ENCODE measurements at places on chromosomes 6 and 20. TPM values are rescaled to one million over a fixed set of nuclear protein-coding genes. Genes with fewer than 3 reads are reported as not detected.

DNA sequence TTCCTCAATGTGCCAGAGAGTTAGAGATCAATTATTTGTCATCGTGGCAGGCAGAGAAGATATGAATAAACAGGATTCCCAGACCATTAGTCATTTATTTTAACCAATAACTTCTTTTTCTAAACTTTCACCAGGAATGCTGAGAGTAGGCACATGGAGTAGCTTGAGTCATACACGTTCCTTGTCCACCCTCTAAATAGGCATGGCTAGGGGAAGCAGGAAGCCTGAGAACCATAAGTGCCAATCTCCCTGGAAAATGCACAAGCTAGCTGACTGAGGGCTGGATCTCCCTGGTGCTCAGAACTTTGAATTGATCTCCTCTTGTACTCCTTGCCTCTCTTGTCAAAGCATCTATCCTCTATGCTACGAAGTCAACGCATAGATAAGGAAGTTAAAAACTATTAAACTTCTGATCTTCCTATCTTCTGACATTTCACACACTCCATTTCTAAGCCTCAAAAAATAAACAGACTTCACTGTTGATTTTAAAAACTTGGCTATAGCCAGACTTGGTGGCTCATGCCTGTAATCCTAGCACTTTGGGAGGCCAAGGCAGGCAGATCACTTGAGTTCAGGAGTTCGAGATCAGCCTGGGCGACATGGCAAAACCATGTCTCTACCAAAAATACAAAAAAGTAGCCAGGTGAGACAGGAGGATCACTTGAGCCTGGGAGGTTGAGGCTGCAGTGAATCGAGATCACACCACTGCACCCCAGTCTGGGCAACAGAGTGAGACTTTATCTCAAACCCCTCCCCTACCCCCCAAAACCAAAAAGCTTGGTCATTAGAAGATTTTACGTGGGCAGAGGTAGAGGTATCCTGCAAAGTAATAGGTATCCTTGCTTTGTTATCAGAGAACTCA lies 11.8 kb downstream of the ADTRP start:
- H3K27me3 ChIP-seq: no peaks in the 10 kb centered on the region
- H3K27ac ChIP-seq: no peak overlapping the region
- no peak for DNase-seq

GRCh38 chr20:46414608-46415007 lies 8.2 kb upstream of the ELMO2 start:
- no peak overlapping the region for H3K4me3 ChIP-seq
- no peak for DNase-seq
- H3K4me1 ChIP-seq: peaks cover 9% of the 10 kb centered on the region
- H3K27ac ChIP-seq: no peak overlapping the region
- H3K36me3 ChIP-seq: no peaks in the 10 kb centered on the region

DNA sequence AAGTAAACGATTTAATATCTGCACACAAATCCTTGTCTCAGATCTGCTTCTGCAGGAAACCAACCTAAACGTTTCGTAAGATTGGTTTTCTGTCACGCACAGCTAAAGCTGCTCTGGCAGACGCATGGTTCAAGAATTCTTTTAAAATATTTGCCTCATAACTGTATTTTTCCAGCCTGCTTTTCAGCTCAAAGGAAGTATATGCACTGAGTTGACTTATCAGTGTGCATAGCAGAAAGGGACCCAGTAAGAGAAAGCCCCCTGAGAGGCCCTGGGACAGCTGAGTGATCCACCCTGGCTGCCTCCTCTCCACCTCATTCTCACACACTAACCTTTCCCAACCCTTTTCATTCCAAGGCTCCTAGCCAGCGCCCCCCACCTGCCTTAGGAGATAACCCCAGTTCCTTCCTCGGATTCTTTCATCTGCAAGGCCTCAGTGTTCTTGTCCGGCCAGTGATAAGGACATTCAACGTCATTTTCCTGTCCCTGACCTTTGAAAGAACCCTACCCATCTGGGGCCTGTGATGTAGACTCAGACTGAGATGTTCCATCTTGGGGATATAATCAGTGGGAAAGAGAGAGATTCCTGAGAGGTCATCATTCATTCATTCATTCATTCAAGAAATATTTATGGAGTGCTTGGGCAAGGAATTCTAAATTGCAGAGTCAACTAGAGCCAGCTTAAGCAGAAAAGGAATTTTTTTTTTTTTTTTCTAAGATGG lies 22.4 kb upstream of the SLC9A8 start:
- DNase-seq: no peak
- H3K27me3 ChIP-seq: no peaks in the 10 kb centered on the region
- H3K4me1 ChIP-seq: no peaks in the 10 kb centered on the region

DNA sequence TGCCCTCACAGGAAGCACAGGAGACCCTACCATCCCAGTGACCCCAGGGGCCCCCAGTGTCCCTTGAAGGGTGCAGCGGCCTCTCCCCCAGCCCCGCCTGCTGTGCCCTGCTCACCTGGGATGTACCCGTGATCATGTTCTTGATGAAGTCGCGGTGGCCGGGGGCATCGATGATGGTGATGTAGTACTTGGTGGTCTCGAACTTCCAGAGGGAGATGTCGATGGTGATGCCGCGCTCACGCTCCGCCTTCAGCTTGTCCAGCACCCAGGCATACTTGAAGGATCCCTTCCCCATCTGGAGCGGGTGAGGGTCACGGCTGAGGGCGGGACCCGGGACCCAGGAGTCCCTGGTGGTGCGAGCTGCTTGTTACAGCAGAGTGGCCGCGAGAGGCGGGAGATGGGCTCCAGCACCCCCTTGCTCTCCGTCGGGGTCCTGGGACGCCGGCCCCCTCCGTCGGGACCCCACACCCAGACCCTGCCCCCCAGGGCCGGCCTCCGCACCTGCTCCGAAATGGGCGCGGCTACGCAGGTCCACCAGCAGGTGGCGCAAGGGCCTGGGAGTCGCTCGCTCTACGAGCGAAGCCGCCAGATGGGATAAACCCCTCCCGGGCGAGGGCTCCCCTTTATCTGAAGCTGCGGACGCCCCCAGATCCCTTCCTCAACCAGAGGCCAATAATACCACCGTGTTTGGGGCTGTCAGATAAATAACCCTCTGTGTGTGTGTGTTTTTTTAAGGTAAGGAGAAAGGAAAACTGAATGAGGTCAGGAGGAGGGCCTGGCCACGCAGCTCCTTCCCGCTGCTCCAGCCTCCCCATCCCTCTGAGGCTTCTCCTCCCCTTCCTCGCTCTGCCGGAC lies 2.9 kb downstream of the EEF1A2 start:
- H3K27ac ChIP-seq: no peak overlapping the region
- H3K4me3 ChIP-seq: no peak overlapping the region
- peaks cover 66% of the 10 kb centered on the region for H3K27me3 ChIP-seq
- no peaks in the 10 kb centered on the region for H3K4me1 ChIP-seq
- no peaks in the 10 kb centered on the region for H3K36me3 ChIP-seq

GRCh38 chr6:74439123-74439811 lies 743.3 kb downstream of the CD109 start:
- H3K4me1 ChIP-seq: no peaks in the 10 kb centered on the region
- no peak for DNase-seq
- no peaks in the 10 kb centered on the region for H3K36me3 ChIP-seq
- H3K4me3 ChIP-seq: no peak overlapping the region
- no peaks in the 10 kb centered on the region for H3K27me3 ChIP-seq

DNA sequence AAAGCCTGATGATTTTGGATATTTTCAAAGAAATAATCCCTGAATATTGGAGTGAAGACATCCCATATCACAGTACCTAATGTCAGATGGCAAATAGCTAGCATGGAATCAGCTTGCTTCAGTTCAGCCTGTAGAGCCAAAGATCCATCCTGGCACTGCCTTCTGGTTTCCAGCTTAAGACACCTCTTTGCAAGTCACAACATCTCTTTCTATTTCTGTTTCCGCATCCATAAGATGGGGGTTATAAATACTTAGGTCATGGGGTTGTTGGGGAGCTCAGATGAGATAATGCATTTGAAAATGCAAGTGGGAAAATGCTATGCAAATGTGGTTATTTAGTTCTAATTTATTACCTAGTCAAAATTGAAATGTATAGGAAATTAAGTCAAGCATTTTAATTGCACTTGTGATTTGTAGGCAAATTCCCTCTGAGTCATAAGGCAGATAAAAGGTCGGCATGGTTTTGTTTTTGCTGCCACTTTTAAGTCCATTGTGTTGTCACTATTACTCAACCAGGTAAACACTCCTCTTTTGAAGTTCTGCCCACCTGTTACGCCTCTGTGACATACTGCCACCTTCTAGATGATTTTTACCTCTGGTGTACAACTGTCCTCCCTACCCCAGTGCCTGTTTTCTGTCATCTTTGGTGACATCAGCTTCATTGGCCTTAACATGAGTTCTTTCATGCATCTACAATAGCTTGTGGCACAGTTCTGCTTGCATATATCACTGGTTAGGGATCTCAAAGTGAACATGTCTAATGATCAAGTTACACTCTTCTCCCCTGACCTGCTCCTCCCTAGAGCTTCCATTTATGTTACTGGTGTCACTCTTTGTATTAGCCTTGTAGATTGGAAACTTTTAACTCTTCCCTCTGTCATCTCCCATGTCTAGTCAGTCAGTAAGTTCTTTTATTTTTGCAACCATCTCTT lies 96.6 kb downstream of the CDKAL1 start:
- no peak overlapping the region for H3K27ac ChIP-seq
- peaks cover 20% of the 10 kb centered on the region for H3K4me1 ChIP-seq
- H3K27me3 ChIP-seq: no peaks in the 10 kb centered on the region
- no peak overlapping the region for H3K4me3 ChIP-seq
- no peak for DNase-seq

GRCh38 chr6:108653949-108654348 lies 93.2 kb downstream of the FOXO3 start:
- H3K4me3 ChIP-seq: no peak overlapping the region
- no peak overlapping the region for H3K27ac ChIP-seq
- peaks cover 11% of the 10 kb centered on the region for H3K4me1 ChIP-seq
- H3K36me3 ChIP-seq: no peaks in the 10 kb centered on the region
- no peak for DNase-seq

DNA sequence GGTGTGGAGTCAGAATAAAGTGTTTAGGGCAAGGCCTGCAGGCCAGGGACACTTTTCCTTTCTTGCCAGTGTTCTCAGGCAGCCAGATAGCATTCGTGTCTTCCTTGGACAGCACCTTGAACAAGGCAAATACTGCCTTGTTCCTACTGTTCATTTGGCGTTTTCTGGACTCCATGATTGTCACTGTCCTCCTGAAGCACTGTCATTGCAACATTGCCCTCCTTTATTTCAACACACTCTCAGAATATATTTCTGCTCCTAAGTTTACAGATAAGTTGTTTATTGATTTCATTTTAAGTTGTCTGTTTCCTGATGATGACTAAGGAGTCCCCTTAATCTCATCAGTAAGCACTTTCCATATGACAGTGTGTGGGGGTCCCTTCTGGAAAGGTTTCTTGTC lies 15.1 kb upstream of the DEF6 start:
- H3K4me1 ChIP-seq: no peaks in the 10 kb centered on the region
- H3K4me3 ChIP-seq: no peak overlapping the region
- no peaks in the 10 kb centered on the region for H3K27me3 ChIP-seq
- H3K27ac ChIP-seq: no peak overlapping the region
- no peaks in the 10 kb centered on the region for H3K36me3 ChIP-seq

DNA sequence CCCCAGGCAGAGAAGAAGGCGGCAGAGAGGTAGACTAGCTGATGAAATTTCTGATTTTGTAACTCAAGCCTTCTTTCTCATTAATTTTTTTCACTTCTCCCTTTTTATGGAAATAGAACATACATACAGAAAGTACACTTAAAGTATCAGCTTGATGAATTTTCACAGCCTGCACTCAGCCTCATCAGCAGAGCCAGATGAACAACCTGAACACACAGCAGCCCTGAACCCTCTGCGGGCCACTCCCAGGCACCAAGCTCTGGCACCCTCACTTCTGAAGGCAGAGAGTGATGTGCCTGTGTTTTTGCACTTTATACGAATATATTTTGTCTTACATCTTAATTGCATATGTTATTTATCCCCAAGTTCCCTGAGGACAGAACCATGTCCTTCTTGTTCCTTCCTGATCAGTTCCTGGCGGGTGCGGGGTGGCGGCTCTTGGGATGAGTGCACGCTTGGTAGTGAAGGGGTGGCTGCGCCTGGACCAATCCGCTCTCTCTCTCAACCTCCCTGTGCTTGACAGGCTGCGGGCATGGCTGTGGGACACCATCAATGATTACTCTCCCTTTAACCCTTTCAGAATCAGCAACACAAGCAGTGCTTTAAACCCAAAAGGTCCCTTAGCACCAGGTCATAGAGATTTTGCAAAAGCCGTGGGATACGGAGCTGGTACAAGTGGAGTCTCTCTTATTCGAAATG lies 34.8 kb upstream of the AFDN start:
- H3K36me3 ChIP-seq: no peaks in the 10 kb centered on the region
- H3K27ac ChIP-seq: no peak overlapping the region
- no peak for DNase-seq
- no peaks in the 10 kb centered on the region for H3K27me3 ChIP-seq

- no peak overlapping the region for H3K27ac ChIP-seq
- no peaks in the 10 kb centered on the region for H3K4me1 ChIP-seq
- DNase-seq: no peak
- H3K4me3 ChIP-seq: no peak overlapping the region
- peaks cover 9% of the 10 kb centered on the region for H3K36me3 ChIP-seq
- no peaks in the 10 kb centered on the region for H3K27me3 ChIP-seq
These were observed 17.7 kb downstream of the GJA1 start for GRCh38 chr6:121453191-121453590.

- H3K4me1 ChIP-seq: peaks cover 4% of the 10 kb centered on the region
- no peaks in the 10 kb centered on the region for H3K27me3 ChIP-seq
- no peak overlapping the region for H3K4me3 ChIP-seq
- H3K27ac ChIP-seq: no peak overlapping the region
These were observed 18.8 kb upstream of the EZR start for GRCh38 chr6:158837684-158838625.

DNA sequence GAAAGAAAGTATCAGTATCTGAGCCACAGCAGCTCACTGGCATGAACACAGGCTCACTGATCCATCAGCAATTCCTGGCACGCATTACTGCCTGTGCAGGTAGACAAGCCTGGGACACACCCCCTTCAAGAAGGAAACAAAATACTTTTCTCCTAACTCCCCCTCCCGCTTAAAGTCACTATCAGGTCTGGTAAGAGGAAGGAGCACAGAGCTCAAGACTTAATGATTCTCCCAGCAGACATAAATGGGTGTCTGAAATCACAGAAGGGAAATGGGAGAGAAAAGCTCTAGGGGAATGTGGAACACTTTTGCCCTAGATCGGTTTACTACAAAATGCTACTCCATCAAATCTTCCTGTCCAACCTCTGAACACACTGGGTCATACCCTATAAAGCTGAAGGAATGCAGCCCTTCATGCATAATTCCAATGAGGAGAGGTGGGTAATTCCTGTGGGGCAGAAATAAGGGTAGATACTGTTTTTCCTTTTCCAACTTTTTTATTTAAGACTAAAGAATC lies at the start of gene ADGRF1:
Gene ADGRF1 (minus strand): TSS at position 58 of the 517 bp plus-strand sequence. CDS start 13,271 bp downstream, outside the sequence.
- no peak within 1 kb of the TSS for H3K27ac ChIP-seq
- no peaks in the 10 kb centered on the region for H3K36me3 ChIP-seq
- no peak within 1 kb of the TSS for H3K4me3 ChIP-seq
- no peaks in the 10 kb centered on the region for H3K27me3 ChIP-seq
- DNase-seq: no peak

- no peak for DNase-seq
- no peak overlapping the region for H3K27ac ChIP-seq
- no peaks in the 10 kb centered on the region for H3K4me1 ChIP-seq
- no peak overlapping the region for H3K4me3 ChIP-seq
These were observed 129.6 kb downstream of the PLEKHG1 start for GRCh38 chr6:150729188-150729748.

- peak; percentile 39 for DNase-seq
- H3K27me3 ChIP-seq: no peaks in the 10 kb centered on the region
- no peaks in the 10 kb centered on the region for H3K36me3 ChIP-seq
- H3K4me1 ChIP-seq: peaks cover 21% of the 10 kb centered on the region
- H3K27ac ChIP-seq: no peak overlapping the region
These were observed 28.6 kb downstream of the RALY start for GRCh38 chr20:34022151-34022838.

OARD1 gene
- total RNA-seq: 67.9 TPM

XRN2 gene
- total RNA-seq: 239 TPM

SNAP25 gene
- not detected for total RNA-seq

RAET1G gene
- total RNA-seq: not detected

TMEM200A gene
- total RNA-seq: 12.8 TPM
